ENCODE measurements at places on chromosomes 3 and 15. TPM values are rescaled to one million over a fixed set of nuclear protein-coding genes. Genes with fewer than 3 reads are reported as not detected.

DNA sequence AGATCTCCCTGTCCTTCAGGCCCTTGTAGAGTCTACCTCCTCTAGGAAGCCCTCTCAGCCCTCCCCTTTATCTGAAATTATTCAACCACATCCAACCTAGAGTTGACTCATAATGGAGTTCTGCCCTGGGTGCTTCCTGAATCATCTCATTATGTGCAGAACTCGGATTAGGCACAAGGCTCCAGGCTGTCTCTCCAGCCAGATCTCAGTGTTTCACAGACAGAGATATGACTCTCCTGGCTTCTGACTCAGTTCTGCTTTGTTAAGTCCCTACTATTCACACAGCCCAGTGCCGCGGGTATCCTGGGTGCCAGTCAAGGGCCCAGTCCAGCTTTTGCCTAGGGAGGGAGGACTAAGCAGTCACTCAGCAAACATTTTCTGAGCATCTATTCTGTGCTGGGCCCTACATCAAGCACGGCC is 9.3 kb downstream of the STRA6 start:
- no peak for DNase-seq

- no peak for DNase-seq
Observed at GRCh38 chr3:197428117-197428801, 127.5 kb downstream of the BDH1 start.

GRCh38 chr3:177370246-177370822 is 173.1 kb upstream of the TBL1XR1 start:
- DNase-seq = no peak

DNA sequence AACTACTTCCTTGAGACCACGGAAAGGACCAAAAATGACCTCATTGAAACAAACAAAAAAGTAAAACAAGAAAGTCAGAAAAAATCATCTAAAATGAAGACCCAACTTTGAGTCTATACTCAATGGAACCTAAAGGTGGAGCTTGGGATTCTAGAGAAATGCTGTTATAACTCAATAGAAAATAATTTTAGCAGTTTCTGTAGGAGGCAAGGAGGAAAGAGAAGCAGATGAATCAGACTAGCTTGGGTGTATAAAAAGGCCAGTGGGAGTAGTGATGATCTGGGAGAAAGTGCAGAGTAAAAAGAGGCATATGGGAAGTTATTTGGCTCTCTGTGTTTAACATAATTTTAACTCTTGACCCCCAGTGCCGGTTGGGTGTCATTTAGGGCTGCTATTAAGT is 94.4 kb downstream of the TMCO5A start:
- no peak for DNase-seq

DNA sequence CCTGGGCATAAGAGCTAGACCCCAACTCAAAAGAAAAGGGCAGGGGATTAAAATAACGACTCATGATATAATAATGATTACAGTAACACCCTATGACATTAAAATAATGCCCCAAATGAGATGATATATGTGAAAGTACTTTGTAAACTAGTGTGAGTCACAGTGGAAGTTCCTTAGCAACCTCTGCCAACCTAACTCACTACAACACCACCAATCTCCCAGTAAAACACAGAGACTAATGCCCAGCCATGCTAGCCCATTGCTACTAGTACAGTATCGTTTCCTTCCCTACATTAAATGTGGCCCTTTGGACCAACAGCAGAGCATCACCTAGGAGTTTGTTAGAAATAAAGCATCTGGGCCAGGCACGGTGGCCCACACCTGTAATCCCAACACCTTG is 11.2 kb upstream of the ADAMTS7 start:
- no peak for DNase-seq

DNA sequence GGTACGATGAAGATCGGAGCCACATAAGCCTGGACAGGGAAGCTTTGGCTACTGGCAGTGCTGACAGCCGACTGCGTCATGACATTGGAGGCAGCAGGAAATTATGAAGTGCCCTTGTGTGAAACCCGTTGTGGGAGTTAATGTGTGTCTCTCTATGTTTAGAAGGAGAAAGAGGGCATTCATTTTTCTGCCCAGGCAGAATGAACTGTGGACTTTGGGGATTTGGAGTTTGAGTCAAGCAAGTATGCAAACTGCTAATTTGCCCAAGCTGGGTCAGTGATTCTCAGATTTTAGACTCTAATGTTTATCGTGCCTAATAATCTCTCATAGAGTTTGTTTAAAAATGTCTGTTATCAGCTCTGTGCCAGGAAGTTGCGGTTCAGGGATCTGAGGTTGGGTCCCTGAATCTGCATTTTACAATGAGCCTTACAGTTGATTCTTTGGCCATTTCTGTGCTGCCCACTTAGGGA is 5.6 kb downstream of the CTXND1 start:
- no peak for DNase-seq

DNA sequence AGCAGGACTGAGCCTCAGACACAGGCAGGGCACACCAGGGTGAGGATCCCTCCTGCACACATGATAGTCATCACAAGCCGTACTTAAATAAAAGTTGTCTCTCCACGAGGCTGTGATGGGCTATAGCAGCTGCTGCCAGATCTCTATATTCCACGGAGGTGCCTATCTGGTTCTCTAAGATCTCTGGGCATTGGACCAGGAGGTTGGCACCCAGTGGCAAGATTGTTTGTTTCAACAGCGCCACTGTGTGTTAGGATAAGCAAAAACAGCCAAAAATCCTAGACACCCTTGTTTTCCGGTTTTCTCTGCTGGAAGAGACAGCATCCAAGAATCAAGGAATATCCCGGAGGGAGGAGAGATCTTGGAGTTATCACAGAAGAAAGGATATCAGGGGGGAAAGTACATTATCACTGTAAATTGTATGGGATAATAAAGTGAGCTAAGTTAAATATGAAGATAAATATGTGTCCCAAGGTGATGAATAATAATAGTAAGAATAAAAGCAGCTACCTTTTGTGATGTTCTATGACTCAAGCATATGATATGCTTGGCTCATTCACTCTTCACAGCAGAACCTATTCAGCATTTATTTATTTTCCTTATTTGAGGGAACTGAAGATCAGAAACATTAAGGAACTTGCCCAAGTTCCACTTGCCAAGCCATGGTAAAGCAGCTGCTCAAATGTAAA is 90.6 kb upstream of the AKAP13 start:
- DNase-seq = no peak

DNA sequence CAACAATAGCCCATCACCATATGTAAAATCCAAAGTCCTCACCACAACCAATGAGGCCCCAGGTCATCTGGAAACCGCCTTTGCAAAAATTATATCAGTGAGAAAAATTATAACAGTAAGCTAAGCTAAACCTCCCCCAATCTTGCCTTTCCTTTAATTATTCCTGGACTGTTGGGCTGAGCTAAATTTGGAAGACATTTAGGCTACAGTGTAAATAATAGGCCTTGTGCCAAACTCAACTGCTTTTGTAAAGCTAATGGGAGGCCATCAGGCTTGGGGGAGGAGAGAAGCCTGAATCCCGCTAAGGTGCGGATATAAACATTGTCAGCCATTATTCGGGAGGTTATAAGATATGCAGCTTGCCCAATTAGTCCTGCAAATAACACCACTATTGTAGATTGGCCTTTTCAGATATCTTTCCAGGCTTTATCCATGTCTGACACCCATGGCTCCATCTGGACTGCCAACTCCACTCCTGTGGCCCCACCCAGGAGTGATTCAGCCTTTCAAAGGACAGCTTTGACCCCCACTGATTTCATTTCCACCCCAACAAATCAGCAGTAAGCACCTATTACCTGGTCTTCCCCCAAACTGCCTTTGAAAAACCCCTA is 53.0 kb upstream of the CA12 start:
- DNase-seq = no peak

DNA sequence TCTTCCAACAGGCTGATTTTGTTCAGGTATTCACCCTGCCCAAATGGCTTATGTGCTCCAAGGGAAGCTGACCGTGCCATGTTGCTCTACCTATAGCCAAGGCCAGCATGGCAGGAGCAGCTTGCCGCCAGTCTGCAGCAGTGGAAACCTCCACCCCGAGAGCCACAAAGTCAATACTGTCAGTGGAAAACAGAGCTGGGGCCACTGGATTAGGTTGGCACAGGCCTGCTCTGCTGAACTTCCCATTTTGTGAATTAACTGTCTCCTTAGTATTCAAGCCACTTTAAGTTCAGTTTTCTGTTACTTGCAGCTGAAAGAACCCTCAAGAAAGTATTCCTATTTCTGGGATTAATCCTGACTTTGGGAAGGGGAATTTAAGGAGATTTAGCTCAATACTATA is 63.8 kb upstream of the XCR1 start:
- no peak for DNase-seq

DNA sequence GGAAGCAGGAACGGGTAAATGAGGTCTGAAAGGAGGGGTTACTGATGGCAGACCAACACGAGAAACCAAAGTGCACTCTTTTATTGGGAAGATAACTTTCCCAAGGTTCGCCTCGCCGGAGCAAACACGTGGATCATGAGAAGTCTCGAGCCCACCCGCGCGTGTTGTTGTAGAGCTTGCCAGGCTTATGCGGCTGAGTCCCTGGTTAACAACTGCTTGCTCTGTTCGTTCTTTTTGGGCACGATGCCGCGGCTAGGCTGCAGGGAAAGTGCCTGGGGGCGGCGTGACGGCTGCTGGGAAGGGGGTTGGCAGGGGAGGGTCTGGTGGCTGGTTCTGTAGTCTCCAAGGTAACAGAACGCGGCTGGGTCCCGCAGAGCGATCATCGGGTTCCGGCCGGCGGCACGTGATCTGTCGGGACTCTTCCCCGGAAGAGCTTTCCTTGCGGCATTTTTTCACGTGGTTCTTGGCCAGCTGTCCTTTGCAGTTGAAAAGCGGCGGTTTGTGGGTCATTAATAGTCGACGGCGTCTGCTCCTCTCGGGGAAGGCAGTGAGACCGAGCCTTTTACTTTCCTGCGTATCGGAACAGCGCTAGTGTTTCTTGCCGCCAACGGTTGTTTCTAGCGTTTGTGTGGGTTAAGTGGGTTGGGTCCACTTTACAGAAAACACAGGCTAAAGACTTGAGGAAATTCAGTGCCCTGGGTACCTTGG is 1.5 kb downstream of the MGA start:
- DNase-seq = peak; percentile 87

DNA sequence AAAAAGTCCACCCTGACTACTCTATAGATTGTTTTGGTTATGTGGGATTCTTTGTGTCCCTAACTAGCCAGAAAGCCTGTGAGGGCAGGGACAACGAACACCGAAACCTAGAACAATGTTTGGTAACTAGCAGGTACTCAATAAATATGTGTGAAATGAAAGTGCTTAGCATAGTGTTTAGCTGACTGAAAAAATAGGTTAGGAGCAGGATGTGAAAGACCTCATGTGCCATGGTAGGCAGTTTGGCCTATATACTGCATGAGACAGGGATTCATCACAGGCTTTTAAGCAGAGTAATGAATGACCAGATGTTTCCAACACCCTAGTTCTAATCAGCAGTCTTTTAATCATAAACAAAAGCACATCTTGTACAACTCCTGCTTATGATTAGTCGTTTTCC is 64.2 kb downstream of the MYO5A start:
- no peak for DNase-seq

DNA sequence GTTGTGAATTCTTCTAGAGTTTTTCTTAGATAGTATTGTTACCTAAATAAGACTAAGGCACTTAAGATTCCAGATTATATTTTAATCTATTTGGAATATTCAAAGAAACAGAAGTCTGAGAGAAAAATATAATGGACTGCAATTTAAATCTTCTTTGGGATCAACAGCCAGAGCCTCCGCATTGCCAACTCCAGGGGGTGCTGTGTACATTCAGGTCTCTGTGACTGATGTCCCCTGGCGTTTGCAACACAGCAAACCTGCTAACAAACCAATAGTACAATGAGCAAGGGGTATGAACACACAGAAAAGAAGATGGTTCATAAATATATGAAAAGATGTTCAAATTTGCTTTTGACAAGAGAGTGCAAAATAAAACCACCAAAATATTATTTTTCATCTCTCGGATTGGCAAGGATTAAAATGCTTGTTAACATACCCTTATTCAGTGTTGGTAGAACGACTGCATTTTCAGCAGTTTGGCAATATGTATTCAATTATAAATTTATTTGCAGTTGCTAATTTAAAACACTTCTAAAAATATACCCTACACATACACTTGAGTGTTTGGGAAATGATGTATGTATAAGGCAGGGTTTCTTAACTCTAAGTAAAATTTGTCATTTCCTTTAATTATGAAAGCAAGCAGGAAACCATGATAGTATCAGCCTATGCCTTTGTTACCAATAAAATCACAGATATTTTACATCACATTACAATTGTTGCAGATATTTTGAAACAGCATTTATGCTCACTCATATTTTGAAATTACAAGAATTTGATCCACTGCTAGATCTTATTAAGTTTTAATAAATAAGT is 16.1 kb upstream of the TM4SF1 start:
- DNase-seq = no peak

- DNase-seq = no peak
Observed at GRCh38 chr3:180184816-180185215, 148.1 kb upstream of the PEX5L start.

DNA sequence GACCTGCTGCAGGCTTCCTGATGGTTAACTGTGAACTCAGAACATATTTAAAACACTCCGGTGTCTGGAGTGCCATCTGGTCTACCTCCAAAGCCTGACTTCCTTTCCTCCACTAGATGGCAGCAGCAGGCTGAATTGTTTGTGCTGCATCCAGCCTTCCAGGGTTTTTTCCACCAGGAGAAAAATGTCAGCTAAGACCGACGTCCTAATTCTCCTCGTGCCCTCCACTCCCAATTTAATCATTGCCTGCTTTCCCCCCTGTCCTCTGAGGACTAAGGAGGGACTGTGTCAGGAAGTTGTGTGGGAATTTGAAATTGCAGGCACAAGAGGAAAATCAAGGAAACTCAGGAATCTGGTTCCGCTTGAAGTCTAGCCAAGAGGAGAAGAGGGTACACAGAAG is 165.2 kb upstream of the UMPS start:
- peak; percentile 68 for DNase-seq

- DNase-seq = peak; percentile 69
Observed at GRCh38 chr15:48963524-48964113, at the start of gene SHC4. Gene SHC4 (minus strand): TSS chr15:48963919. CDS start chr15:48963015, 904 bp downstream.

- no peak for DNase-seq
Observed at GRCh38 chr3:160796813-160797164, 40.8 kb downstream of the PPM1L start.

DNA sequence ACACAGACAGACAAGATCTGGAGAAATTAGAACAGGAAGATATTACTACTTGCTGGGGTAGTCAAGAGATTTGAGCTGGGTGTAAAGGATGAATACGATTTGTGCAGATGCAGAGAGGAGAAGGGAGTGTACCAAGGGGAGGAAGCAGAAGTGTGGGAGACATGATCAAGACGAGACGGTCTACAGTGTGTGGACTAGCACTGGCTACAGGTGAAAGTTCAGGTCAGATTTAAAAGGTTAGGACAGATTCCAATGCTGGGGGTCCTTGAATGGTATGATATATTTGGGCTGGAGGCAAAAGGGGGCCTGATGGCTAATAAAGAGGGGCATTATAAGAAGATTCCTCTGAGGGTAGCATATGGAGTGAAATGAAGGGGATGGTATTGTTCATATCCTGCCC is 12.1 kb downstream of the LDHAL6B start:
- no peak for DNase-seq

The FOXB1 gene
- total RNA-seq = not detected

The MYD88 gene
- 28.5 TPM for total RNA-seq

The MLH1 gene
- total RNA-seq = 34.3 TPM

The ECE2 gene
- total RNA-seq = not detected
